ENCODE measurements at places on chromosomes 5 and 9.

GRCh38 chr5:10498350-10498749, 56.7 kb downstream of the ROPN1L start:
- DNase-seq, result no peak

DNA sequence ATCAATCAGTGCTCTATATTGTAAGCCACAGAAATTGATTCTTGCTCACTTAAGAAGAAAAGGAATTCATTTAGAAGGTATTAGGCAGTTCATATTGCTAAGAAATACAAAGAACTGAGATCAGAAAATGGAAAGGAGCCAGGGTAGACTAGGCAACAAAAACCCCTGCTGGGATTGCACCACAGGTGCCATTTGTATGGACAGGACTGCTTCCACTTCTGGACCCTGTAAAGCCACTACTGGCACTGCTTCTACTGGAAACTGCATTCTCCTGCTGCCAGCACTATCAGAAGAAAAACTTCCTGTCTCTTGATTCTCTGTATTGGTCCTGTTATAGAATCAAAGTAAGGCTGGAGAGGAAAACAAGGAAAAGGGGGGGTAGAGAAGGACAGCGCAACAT, 45.9 kb downstream of the CERT1 start:
- no peak for DNase-seq

DNA sequence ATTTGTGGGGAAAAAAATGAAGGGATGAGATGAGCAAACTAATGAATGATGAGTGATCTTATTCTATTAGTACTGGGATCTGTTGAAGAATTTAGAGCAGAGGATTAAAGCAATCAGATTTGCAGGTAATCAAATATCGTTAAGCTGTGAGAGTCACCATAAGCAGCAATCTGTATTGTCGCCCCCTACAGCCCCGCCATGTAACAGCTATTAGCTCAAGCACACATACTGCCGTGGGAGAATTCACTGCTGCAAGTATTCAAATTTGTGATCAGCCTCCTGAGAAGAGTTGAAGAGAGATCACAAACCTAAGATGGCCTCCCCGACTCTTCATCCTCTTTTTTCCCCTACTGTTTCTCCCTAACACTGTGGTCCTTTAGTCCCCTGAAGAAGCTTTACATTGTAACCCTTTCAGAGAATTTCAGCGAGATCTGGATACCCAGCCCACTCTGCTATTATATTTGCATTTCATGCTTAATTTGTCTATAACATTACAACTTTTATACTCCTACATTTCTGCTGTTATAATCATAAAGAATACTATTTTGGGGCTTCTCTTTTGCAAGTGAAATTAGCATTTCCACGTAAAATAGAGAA, 28.5 kb upstream of the PHF24 start:
- peak; percentile 53 for DNase-seq

DNA sequence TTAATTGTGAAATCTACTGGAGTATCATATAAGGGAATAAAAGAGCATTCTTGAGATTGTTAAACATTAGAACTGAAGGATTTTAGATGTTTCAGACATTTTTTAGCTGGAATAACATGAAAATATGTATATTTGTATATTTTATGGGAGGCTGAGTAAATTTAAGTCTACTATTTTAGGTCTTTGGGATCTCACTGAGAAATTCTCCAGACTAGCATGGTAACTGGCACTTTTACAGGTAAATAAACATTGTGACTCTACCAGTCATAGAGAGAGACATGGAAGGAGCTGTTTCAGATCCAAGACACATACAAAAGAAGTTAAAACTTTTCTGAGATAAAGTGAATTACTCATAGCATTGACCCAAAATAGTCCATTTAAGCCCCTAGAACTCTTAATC, 59.4 kb downstream of the NDUFAF2 start:
- no peak for DNase-seq
